Vagina (tissue), 2 donors: ENCODE measurements at places on chromosomes 1 and 21. TPM values are rescaled to one million over a fixed set of nuclear protein-coding genes. Genes with fewer than 3 reads are reported as not detected.

GRCh38 chr1:157369808-157370521, 182.3 kb downstream of the FCRL5 start:
- H3K27ac ChIP-seq, result no peak overlapping the region
- no peak overlapping the region for H3K4me3 ChIP-seq
- no peaks in the 10 kb centered on the region for H3K27me3 ChIP-seq
- no peaks in the 10 kb centered on the region for H3K4me1 ChIP-seq

- DNase-seq, result no peak
- no peaks in the 10 kb centered on the region for H3K4me1 ChIP-seq
- H3K4me3 ChIP-seq, result no peak overlapping the region
- no peaks in the 10 kb centered on the region for H3K36me3 ChIP-seq
Observed at GRCh38 chr1:89780721-89781120, 40.1 kb upstream of the LRRC8D start.

DNA sequence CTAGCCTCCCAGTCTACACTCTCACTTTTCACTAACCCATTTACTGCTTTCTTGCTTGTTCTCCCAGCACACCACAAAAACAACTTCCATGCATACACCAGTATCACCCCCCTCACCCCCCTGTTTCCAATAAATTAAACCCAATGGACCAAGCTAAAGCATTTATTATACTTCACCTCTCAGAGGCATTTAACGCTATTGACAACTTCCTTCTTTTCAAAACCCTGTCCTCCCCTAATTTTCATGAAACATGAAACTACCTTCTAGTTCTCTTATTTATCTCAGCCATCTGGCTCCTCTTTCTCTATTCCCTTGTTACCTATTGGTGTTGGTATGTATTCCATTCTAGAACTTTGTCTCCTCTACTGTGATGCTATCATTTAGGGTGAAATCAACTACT, 32.3 kb downstream of the PTPRC start:
- DNase-seq, result no peak
- no peaks in the 10 kb centered on the region for H3K36me3 ChIP-seq
- H3K27me3 ChIP-seq, result no peaks in the 10 kb centered on the region
- no peak overlapping the region for H3K4me3 ChIP-seq
- no peak overlapping the region for H3K27ac ChIP-seq
- no peaks in the 10 kb centered on the region for H3K4me1 ChIP-seq

DNA sequence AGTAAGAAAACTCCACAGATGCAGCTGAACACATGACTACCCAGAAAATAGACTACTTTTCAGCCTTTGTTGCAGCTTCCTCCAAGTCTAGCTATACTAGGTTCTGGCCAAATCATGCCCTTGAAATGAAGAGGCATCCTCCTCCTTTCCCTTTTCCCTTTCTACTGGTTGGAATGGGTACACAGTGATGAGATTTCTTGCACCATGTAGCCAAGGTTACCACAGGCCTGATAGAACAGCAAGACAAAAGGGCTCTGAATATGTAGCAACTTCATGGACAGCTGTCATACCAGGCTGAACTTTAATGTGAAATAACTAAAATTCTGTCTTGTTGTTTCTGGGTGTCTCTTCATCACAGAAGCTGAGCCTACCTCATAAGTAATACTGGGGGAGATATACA, 146.5 kb downstream of the PDE4B start:
- H3K4me1 ChIP-seq, result no peaks in the 10 kb centered on the region
- no peak for DNase-seq
- H3K36me3 ChIP-seq, result no peaks in the 10 kb centered on the region
- H3K27ac ChIP-seq, result no peak overlapping the region

GRCh38 chr1:165327538-165327937, 29.0 kb downstream of the LMX1A start:
- DNase-seq, result no peak
- H3K27me3 ChIP-seq, result no peaks in the 10 kb centered on the region
- H3K4me1 ChIP-seq, result no peaks in the 10 kb centered on the region
- no peaks in the 10 kb centered on the region for H3K36me3 ChIP-seq
- H3K27ac ChIP-seq, result no peak overlapping the region
- H3K4me3 ChIP-seq, result no peak overlapping the region

DNA sequence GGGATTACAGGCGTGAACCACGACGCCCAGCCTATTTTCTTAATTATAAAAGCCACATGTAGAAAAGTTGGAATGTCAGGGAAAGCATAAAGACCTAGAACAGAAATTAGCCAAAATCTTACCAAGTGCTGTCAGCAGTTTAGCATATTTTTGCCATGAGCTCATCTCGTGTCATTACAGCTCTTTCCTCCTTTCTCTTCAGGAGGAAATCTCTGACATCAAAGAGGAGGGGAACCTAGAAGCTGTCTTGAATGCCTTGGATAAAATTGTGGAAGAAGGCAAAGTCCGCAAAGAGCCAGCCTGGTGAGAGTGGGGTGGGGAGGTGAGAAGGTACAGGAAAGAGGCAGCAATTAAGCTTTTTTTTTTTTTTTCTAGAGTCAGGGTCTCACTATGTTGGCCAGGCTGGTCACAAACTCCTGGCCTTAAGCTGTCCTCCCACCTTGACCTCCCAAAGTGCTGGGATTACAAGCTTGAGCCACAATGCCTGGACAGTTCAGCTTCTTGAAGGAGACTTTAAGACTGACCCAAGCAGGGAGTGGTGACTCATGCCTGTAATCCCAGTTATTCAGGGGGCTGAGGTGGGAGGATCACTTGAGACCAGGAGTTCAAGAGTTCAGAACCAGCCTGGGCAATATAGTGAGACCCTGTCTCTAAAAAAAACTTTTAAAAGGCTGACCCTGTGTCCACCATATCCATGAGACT, 8.4 kb upstream of the BGLAP start:
- H3K4me1 ChIP-seq, result no peaks in the 10 kb centered on the region
- H3K27me3 ChIP-seq, result no peaks in the 10 kb centered on the region
- H3K27ac ChIP-seq, result no peak overlapping the region
- no peak for DNase-seq
- peaks cover 54% of the 10 kb centered on the region for H3K36me3 ChIP-seq

GRCh38 chr1:206734499-206735142, 36.0 kb upstream of the IL19 start:
- H3K27ac ChIP-seq, result no peak overlapping the region
- no peak overlapping the region for H3K4me3 ChIP-seq
- no peak for DNase-seq
- H3K27me3 ChIP-seq, result no peaks in the 10 kb centered on the region

DNA sequence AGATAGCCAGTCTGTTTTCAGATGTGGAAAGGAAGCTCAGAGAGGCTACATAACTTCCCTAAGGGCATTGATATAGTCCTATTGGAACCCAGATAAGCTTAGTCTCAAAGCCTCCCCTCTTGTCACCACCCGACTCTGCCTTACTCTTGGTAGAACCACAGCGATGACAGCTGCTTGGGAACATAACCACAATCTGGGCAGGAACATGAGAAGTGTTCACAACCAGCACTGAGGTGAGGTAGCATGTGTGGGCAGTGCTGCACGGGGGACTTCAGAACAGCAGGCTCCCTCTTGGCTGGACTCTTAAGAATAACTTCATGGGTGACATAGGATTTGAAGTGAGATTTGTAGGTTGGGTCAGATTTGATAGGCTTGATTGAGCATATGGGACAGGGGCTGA, 9.3 kb upstream of the S100A10 start:
- H3K36me3 ChIP-seq, result no peaks in the 10 kb centered on the region
- DNase-seq, result no peak
- H3K27me3 ChIP-seq, result no peaks in the 10 kb centered on the region
- no peak overlapping the region for H3K4me3 ChIP-seq
- H3K4me1 ChIP-seq, result peaks cover 21% of the 10 kb centered on the region

GRCh38 chr1:36321119-36321951, 2.1 kb downstream of the EVA1B start:
- H3K27ac ChIP-seq, result peak overlapping the region; percentile 96
- H3K27me3 ChIP-seq, result no peaks in the 10 kb centered on the region
- H3K4me1 ChIP-seq, result peaks cover 48% of the 10 kb centered on the region
- peak overlapping the region; percentile 86 for H3K4me3 ChIP-seq

- no peak overlapping the region for H3K4me3 ChIP-seq
- no peaks in the 10 kb centered on the region for H3K36me3 ChIP-seq
- H3K27me3 ChIP-seq, result no peaks in the 10 kb centered on the region
- DNase-seq, result no peak
- H3K27ac ChIP-seq, result no peak overlapping the region
Observed at GRCh38 chr1:78340006-78340405, 150.8 kb upstream of the PTGFR start.

- no peak overlapping the region for H3K27ac ChIP-seq
- no peak for DNase-seq
- H3K4me1 ChIP-seq, result peaks cover 6% of the 10 kb centered on the region
- H3K36me3 ChIP-seq, result no peaks in the 10 kb centered on the region
- no peaks in the 10 kb centered on the region for H3K27me3 ChIP-seq
Observed at GRCh38 chr1:218298398-218298797, 13.3 kb downstream of the RRP15 start.

- no peaks in the 10 kb centered on the region for H3K27me3 ChIP-seq
- H3K4me3 ChIP-seq, result no peak overlapping the region
- no peak overlapping the region for H3K27ac ChIP-seq
- H3K36me3 ChIP-seq, result no peaks in the 10 kb centered on the region
- DNase-seq, result no peak
- no peaks in the 10 kb centered on the region for H3K4me1 ChIP-seq
Observed at GRCh38 chr1:11502516-11502915, 23.6 kb downstream of the DISP3 start.

- no peak overlapping the region for H3K27ac ChIP-seq
- no peak for DNase-seq
- no peak overlapping the region for H3K4me3 ChIP-seq
- H3K27me3 ChIP-seq, result no peaks in the 10 kb centered on the region
- H3K36me3 ChIP-seq, result no peaks in the 10 kb centered on the region
Observed at GRCh38 chr1:4071653-4072052, 171.6 kb upstream of the C1orf174 start.

DNA sequence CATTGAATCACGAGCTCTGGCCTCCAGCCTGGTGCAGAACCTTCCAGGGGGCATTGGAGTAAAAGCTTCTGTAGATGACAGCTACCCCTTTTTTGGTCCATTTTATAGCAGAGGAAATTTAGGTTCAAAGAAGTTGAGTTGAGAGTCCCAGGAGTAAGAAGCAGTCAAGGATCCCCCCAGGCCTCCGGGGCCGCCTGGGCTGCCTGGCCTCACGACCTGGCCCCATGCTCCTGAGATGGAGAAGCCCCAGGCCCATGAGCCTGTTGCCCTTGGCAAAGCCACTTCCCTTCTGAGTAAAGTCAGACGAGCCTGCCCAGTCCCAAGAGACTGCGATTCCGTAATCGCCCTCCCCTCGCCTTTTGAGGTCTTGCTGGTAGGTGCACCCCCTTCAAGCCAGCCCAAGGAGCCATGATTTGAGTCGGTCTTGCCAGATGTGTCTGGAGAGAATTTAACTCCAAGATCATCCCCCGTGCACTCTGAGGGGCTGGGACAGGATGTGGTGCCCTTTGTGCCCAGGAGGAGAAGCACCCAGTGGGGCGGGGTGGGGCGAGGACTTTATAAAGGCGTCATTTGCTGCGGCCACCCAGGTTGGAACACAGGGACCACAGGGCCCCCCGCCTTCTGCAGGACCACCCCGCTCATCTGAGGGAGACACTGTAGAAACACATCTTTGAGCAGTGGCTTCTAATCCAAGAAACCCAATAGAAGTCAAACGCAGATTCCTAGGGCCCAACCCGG, 30.1 kb downstream of the PDE9A start:
- H3K36me3 ChIP-seq, result no peaks in the 10 kb centered on the region
- H3K4me3 ChIP-seq, result no peak overlapping the region
- no peak overlapping the region for H3K27ac ChIP-seq
- no peaks in the 10 kb centered on the region for H3K27me3 ChIP-seq

DNA sequence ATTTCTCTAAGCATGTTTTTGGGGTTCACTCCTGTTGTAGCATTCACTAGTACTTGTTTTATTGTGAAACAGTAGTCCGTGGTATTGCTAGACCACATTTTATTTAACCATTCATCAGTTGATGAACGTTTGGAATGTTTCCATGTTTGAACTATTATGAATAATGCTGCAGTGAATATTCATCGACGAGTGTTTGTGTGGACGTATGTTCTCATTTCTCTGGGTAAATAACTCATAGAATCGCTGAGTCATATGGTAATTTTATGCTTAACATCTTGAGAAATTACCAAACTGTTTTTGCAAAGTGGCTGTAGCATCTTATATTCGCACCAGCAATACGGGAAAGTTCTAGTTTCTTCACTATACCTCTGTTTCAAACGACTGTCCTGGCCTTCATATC, 28.0 kb upstream of the KAZN start:
- H3K4me1 ChIP-seq, result no peaks in the 10 kb centered on the region
- H3K27ac ChIP-seq, result no peak overlapping the region
- H3K4me3 ChIP-seq, result no peak overlapping the region
- H3K36me3 ChIP-seq, result no peaks in the 10 kb centered on the region
- DNase-seq, result no peak

DNA sequence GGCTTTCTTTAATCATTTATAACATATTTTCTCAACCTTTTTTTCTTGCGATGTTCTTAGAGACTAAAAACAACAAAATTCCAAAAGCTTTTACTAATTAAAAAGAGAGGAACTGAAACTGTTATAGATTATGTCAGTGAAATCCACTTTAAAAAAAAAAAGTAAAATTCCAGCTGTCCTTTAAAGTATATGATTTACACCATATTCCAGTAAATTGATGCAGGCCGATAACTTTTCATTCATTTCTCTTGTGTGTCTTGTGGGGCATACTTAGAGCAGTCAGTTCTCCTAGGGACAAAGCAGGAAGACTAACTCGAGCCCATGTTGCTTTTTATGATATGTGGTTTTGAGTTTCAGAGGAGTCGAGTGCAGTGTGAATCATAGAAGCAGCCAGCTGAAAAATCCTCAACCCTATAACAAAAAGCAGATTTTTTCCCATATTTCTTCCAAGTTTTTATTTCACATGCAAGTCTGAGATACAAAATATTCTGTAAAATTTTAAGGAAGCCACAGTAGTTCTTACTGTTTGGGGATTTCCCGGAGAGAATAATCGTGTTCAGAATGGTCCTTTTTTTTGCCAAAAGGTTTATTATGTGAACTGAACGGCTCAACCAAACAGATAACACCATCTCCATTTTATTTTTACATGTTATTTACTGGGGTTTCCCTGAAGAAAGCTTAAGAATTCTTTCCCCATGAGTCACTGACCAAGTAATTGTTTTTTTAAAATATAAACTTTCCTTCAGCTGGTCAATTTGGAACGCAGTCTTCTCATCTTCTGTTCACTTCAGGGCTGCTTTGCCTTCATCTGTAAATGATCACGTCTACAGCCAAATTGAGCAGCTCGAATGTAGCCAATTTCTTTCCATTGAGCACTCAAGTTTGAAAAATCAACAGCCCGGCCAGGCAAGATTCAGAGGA, 77.0 kb upstream of the C1orf105 start:
- no peaks in the 10 kb centered on the region for H3K36me3 ChIP-seq
- no peak overlapping the region for H3K4me3 ChIP-seq
- H3K4me1 ChIP-seq, result peaks cover 22% of the 10 kb centered on the region
- no peak for DNase-seq

The TTC22 gene
- 43.5 TPM for total RNA-seq

The PRAMEF9 gene
- not detected for total RNA-seq

The L1TD1 gene
- total RNA-seq, result not detected

The NBPF4 gene
- total RNA-seq, result not detected

The RNU1-3 gene
- 19,908 TPM for total RNA-seq

The DCST1 gene
- total RNA-seq, result not detected

The PLA2G2C gene
- total RNA-seq, result not detected

The HIPK1 gene
- 52.3 TPM for total RNA-seq

The MPL gene
- total RNA-seq, result not detected

The TRPM2 gene
- total RNA-seq, result 2.2 TPM

The FABP3 gene
- 16.7 TPM for total RNA-seq

The AK5 gene
- 6.9 TPM for total RNA-seq

The DEPDC1 gene
- total RNA-seq, result 1.7 TPM

The TXLNA gene
- 45.7 TPM for total RNA-seq

The VPS26C gene
- 49.6 TPM for total RNA-seq

The OLFML2B gene
- 12.8 TPM for total RNA-seq

The AMY1C gene
- total RNA-seq, result not detected

The SLC30A10 gene
- total RNA-seq, result 0.25 TPM
